ENCODE measurements at places on chromosomes 4 and X.

GRCh38 chr4:2878346-2878745, 34.7 kb downstream of the ADD1 start:
- no peak for DNase-seq

- no peak for DNase-seq
Measured at GRCh38 chr4:186627226-186627865, 72.0 kb upstream of the MTNR1A start.

GRCh38 chrX:30364229-30364628, 55.0 kb upstream of the NR0B1 start:
- DNase-seq, result no peak

DNA sequence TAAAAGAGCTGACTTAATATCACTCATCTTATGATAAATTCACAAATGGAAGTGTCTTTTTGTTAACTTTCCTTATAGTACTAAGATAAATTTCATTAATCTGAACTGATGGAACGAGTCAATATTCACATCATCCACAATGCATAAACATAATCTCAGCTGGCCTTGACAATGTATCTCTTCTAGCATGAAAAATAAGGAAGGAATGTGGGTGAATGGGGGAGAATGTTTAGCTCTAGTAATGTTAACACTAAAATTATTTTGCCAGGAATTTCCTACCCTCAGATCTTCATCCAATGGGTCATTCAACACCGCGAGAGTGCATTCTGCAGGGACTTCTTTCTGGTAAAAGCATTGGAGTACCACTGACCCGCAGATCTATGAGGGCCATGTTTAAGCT, 15.8 kb downstream of the TRPC3 start:
- no peak for DNase-seq

- DNase-seq, result no peak
Measured at GRCh38 chr4:13670456-13671160, 43.1 kb upstream of the BOD1L1 start.

DNA sequence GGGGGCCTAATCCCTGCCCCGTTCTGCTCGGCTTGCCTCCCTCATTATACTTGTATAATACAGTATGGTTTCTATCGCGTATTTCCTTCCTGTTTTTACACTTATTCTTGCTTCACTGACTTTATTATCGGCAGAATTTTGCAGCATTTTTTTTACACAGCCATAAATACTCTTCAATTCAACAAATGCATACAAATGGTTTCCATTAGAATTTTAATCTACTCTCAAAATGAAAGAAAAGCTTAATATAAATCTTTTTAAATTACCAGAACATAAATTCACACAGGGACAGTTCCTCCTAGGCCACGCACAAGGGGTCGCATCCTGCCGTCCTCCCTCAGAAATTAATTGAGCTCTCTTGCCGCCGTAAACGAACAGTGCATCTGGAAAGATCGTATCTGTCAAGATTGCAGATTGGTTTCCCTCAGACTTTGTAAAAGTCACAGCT, 42.9 kb downstream of the DCTD start:
- DNase-seq, result no peak

DNA sequence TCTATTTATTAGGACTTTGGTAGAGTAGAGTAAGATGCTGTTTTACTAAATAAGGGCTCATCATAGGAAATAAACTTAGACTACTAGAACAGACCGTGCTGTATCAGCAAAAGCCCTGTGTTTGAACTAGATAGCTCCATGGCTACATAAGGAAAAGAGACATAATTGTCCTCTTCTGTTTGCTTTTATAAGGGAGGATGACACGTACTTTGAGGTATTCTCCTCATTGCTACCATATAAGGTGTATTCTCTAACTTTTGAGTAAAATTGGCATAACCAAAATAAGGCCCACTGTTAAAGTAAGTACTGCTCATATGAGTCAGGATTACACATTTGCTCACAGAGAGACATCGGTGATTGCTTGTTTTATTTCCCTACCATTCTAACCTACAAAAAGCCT, 64.3 kb downstream of the PDLIM5 start:
- no peak for DNase-seq

DNA sequence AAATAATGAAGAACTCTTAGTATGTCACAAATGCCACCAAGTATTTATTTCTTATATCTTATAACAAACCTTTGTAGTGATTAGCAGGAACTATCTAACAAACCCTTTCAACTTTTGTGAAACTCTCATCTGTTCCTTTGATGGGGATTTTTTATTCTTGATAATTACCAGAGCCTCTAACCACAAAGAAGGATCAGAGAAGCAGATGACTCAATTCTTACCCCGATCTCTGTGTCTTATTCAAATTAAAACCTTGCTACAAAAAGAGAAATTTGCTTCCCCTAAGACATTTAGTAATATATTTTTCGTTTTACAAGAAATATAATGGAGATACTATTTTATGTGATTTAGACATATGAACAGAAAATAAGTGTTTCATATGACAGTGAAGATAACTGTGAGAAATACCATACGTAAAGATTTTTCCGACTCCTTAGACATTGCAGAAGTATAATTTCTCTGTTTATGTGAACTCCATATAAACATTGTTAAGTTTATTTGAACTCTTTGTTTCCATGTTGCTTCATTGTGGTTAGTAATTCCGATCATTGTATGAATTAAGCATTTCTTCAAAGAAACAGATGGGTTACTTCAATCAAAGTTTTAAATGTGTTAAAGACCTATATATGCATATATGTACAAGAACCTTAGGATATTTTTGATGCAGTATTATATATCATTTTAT, 205.4 kb downstream of the CFAP299 start:
- DNase-seq, result no peak

DNA sequence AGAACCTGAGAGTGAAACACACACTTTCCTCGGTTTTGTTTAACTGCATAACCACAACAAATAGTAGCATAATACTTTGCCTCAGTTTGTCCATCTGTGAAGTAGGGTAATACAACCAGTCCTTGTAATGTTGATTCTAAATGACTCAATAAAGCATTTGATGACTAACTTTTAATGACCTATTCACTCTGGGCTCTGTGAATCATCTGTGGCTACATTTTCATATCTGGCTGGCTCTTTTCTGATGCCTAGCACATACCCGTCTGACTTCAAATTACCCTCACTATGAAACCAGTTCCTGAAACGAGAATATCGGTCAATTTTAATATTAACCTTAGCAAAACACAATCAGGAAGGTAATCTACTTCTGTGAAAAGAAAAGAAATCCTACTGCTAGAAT, 151.0 kb downstream of the SH2D1A start:
- no peak for DNase-seq

- DNase-seq, result no peak
Measured at GRCh38 chr4:137090951-137091350, 441.3 kb downstream of the PCDH18 start.

DNA sequence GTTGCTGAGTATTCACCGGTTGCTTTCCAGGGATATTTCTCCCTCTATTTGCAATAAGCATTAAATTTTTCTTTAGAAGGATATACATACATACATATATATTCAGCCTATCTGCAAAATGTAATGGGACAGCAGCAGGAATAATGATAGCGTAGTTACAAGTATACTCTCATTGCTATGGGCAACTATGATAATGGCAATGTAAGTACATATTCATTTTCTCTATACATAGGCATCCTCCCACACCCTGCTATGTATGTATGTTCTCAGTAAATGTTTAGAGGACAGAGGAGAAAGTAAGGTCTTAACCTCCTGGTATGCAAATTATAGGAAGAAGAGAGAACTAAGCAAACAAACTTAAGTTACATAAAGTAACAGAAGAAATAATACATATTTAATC, 19.7 kb upstream of the MAB21L2 start:
- no peak for DNase-seq

- DNase-seq, result no peak
Measured at GRCh38 chr4:109315341-109315740, 12.9 kb upstream of the COL25A1 start.

GRCh38 chr4:105149771-105150170, 3.1 kb downstream of the TET2 start:
- DNase-seq, result no peak

DNA sequence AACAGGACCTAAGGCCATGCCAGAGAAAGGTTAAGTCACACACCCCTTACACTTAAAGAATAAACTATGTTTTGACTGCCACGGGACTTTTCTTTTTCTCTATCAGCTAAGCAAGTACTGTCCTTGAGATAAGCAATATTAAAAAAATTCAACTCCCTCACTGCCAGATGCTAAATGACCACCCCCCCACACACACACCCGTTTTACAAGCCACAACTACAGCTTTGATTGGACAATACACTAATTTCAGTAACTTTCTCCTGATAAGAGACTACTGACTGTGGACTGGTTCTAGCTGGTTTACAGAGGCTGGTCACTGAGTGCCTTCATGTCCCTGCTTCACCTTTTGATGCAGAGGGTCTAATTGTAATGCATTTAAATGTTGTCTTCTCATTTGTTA, 63.9 kb upstream of the HOPX start:
- no peak for DNase-seq

DNA sequence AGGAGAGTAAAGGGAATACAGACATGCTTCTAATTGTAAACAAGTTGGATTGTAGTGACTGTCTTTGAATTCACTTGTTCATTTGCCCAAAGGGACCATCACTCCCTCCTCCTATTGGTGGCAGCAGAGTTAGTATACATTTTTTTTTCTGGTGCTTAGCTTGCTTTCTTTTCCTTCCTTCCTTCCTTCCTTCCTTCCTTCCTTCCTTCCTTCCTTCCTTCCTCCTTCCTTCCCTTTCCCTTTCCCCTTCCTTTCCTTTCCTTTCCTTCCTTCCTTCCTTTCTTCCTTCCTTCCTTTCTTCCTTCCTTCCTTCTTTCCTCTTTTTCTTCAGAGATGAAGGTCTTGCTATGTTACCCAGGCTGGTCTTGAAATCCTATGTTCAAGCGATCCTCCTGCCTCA, 94.8 kb upstream of the ATP6AP2 start:
- no peak for DNase-seq

DNA sequence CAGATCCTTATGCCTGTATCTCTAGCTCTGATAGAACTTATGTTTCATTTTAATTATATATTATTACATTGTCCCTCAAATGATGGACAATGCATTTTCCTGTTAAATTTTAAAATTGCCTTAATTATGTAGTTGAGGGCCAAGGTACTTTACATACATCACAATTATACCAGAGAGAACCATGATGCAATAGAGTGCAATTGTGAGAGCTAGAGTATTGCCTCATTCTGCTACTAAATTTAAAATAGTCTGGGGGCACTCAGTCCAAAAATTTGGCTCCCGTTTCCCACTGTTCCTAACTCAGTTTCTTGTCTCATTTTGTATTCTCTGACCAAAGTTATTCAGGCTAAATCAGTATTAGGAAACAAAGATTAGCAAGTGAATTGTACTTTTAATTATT, 378.5 kb upstream of the ZFP42 start:
- DNase-seq, result no peak
